Activated T-helper 1 cell treated with anti-CD3 and anti-CD28 coated beads, Interleukin-12 subunit alpha, Interleukin-12 subunit beta, Interleukin-2, Interleukin-4 antibody, amounts not matched to agents 30 ng/mL and 10 ng/mL and 1 ng/mL, durations not matched to agents 14 hours and 24 hours and 36 hours (primary cell): ENCODE measurements at places on chromosomes 5 and 9. TPM values are rescaled to one million over a fixed set of nuclear protein-coding genes. Genes with fewer than 3 reads are reported as not detected.

NKD2 gene
- total RNA-seq = 2.9 and 3.2 TPM in 2 replicates

ATP10B gene
- not detected in 2 replicates for total RNA-seq

PCDHGA5 gene
- total RNA-seq = 0.24 and 0.31 TPM in 2 replicates

PLK2 gene
- total RNA-seq = 37.4 and 39.1 TPM in 2 replicates

ARHGEF28 gene
- 0.03 and 0.29 TPM in 2 replicates for total RNA-seq

ZNF782 gene
- total RNA-seq = 3.8 and 4.4 TPM in 2 replicates

MTX3 gene
- total RNA-seq = 31.4 and 32.5 TPM in 2 replicates

PNPLA7 gene
- total RNA-seq = 0.71 and 1.2 TPM in 2 replicates

GRM6 gene
- not detected in 2 replicates for total RNA-seq
